ENCODE measurements at places on chromosomes 7 and 10.

GRCh38 chr10:95236068-95236903 is 42.2 kb downstream of the ACSM6 start:
- no peak for DNase-seq

GRCh38 chr10:95761939-95762492 is 6.1 kb downstream of the ENTPD1 start:
- no peak for DNase-seq

DNA sequence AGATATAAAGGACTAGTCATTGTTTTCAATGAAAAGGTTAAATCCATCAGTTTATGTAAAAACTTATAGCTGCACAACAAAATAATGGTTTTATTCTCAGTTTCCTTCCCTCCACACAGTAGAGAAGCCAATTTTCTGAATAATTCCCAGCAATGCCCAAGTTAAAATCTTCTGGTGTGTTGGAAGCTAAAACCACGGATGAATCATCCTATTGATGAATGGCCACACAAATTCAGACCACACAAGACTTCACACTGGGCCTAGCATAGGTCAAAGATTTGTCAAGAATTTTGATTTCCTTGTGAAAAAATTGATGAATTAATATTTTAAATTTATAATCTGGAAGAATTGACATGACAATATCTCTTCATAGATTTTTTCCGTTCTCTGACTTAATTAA is 617.6 kb downstream of the INHBA start:
- no peak for DNase-seq

- DNase-seq = no peak
Observed at GRCh38 chr7:27751888-27752660, 12.1 kb downstream of the TAX1BP1 start.

GRCh38 chr7:41998041-41998440 is 239.0 kb downstream of the GLI3 start:
- no peak for DNase-seq

Data from H1 (cell line).